Stimulated activated CD4-positive, alpha-beta T cell treated with anti-CD3 and anti-CD28 coated beads, Interleukin-12 subunit alpha, Interleukin-12 subunit beta, amount 100 ng/mL, for 4 hours (primary cell): ENCODE measurements at places on chromosomes 16 and 17.

DNA sequence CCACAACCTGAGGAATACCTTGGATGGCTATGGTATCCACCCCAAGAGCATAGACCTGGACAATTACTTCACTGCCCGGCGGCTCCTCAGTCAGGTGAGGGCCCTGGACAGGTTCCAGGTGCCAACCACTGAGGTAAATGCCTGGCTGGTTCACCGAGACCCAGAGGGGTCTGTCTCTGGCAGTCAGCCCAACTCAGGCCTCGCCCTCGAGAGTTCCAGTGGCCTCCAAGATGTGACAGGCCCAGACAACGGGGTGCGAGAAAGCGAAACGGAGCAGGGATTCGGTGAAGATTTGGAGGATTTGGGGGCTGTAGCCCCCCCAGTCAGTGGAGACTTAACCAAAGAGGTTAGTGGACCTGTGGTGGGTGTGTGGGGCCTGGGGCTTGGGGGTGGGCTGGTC is 3.1 kb downstream of the NFE2L1 start:
- no peak for DNase-seq

- no peak for DNase-seq
Observed at GRCh38 chr16:53052519-53053501, at the start of gene CHD9NB. Gene CHD9NB, minus strand, starts transcription at chr16:53052897. Its CDS starts 8,739 bp downstream, at chr16:53044158.

GRCh38 chr17:39095309-39095686 is 56.1 kb downstream of the PLXDC1 start:
- no peak for DNase-seq

DNA sequence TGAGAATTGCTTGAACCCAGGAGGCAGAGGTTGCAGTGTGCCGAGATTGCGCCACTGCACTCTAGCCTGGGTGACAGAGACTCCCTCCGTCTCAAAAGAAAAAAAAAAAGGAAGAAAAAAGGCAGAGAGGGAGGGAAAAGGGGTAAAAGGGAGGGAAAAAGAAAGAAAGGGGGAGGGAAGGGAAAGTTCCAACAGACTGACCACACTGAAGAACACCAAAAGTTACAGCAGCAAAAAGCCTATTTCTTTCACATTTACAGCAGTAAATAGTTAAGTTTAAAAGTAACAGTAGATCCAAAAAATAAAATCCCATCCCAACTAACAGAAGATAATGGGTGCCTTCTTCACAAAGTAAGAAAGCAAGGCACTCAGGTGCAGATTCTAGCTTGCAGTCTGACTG is 36.9 kb upstream of the C17orf78 start:
- DNase-seq = no peak

DNA sequence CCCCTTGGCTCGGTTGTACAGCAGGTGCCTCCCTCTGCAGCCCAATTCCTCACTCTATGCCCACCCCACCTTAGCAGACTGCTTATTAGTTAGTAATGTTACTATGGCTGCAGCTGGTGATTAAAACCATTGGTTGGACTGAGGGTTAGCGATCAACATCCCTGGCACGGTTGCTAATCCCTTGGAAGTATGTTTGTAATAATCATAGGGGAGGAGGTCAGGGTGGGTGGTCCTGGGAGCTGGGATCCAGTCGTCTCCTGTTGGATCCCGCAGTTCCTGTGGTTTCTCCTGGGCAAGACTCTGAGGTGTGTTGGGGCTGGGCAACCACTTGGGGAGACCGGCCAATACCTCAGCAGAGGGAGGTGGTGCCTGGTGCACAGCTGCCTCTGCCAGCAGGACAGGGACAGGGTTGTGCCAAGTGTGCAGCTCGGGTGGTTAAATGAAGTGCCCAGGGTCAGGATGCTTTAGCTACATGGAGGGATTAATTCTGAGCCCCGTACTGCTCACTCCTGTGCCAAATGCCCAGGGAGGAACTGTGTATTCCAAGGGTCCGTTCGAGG is 38.0 kb downstream of the FZD2 start:
- DNase-seq = no peak

DNA sequence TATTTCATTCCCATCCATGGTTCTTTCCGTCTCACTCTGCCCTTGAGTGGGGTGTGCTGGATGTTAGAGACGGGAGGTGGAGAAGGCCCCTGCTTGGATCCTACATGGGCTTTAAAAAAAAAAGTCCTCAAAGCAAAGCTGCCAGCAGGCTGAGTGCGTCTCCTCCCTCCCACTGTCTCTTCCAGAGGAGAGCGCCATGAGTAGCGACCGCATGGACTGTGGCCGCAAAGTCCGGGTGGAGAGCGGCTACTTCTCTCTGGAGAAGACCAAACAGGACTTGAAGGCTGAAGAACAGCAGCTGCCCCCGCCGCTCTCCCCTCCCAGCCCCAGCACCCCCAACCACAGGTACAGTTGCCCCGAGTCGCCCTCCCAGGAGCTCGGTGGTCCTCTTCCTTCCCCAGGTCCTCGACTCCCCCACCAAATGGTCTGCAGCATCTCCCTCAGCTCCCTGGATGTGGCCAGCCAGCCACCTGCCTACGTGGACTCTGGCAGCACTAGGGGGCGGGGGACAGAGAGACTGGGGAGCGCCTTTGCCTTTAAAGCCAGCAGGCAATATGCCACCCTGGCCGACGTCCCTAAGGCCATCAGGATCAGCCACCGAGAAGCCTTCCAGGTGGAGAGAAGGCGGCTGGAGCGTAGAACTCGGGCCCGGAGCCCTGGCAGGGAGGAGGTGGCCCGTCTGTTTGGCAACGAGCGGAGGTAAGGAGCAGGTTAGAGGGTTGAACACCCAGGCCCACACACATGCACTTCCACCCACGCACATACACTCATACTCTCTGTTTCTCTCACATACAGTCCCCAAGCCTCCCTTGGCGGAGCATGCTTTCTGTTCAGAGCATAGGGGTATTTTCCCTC is 68.2 kb downstream of the PLD6 start:
- no peak for DNase-seq

GRCh38 chr17:57982452-57983170 is 5.4 kb downstream of the VEZF1 start:
- DNase-seq = no peak
